ENCODE measurements at places on chromosomes 11 and 22.
A peak's percentile ranks its signal among the peaks of the same experiment; 100 is the strongest.

GRCh38 chr11:110613197-110613918 is 98.9 kb downstream of the ARHGAP20 start:
- no peak for DNase-seq

DNA sequence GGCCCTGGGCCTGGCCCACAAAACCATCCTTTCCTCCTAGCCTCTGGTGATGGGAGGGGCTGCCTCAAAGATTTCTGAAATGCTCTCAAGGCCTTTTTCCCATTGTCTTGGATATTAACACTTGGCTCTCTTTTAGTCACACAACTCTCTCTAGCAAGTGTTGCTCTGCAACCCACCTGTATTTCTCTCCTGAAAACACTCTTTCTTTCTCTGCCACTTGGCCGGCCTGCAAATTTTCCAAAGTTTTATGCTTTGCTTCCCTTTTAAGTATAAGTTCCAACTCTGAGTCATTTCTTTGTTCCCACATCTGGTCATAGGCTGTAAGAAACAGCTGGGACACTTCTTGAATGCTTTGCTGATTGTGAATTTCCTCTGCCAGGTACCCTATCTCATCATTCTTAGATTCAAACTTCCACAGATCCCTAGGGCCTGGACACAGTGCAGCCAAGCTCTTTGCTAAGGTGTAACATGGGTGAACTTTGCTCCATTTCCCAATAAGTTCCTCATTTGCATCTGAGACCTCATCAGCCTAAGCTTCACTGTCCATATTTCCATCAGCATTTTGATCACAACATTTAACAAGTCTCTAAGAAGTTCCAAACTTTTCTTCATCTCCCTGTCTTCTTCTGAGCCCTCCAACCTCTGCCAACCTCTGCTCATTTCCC is 93.8 kb downstream of the TRIM29 start:
- no peak for DNase-seq

- no peak for DNase-seq
Observed at GRCh38 chr22:47810505-47811500, 1048.4 kb downstream of the TBC1D22A start.

DNA sequence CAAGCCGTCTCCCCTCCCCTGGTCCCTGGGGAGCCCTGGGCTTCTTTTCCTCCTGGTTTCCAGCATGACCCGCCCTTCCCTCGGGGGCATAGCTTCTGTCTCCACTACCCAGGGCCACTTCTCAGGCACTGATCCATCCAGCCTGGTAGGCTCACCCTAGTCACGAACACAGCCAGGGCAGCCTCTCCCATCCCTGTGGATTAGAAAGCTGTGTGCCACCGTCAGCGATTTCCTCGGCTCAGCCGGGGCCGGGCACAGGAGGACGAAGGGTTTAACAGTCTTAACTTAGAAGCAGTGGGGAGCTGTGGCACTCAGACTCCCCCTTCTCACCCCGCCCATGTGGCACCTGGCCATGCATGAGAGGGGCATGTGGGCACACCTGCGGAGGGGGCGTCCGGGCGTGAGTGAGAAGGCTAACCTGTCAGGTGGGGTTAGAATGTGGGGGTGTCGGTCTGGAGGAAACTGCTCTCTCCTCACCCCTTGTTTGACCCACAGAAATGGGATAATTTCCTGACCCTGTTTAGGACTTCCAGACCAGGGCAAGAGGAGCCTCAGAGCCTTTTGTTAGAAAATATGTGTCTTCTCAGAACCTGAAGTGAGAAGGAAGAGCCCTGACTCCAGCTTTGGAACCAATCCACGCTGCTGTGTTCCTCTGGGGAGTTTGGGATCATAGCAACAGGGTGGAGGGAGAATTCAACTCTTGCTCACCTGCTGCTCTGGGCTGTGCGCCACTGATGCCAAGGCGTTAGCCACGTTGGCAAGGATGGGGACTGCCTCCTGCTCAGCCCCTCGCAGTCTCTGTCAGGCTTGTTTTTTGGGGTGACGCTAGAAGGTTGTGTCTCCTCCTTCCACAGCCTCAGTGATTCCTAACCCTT is 14.6 kb downstream of the GLB1L2 start:
- no peak for DNase-seq

- DNase-seq, result no peak
Observed at GRCh38 chr22:27755521-27756211, 45.9 kb downstream of the MN1 start.

- DNase-seq, result no peak
Observed at GRCh38 chr11:1181420-1181819, 23.7 kb downstream of the MUC5AC start.

DNA sequence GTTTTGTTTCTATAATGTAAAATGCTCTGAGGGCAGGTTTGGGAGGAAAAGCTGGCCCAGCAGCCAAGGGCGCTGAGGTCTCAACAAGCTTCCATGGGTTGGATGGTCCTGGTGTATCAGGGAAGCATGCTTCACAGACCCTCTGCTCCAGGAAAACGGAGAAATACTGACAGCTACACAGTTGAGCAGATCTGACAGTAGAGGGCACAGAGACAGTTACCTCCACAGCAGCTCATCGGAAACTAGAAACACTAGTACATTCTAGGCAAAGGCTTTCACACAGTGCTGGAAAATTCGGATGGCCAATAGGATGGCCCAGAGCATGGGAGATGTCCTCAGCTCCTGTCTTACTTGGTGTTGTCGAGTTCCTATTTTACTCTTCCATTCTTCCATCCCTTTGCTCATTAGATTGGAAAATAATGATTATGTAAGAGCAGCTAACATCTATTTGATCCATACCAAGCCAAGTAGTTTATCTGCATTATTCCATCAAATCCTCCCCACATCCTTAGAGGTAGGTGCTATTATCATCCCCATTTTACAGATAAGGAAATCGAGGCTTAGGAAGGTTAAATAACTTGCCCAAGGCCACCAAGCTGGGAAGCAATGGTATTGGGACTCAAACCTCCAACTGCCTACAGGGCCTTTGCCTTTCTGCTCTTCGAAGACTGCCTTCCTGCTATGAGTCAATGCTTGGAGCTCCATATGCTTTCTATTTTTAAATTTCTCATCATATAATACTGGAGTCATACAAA is 28.3 kb downstream of the LMO2 start:
- DNase-seq, result no peak

GRCh38 chr22:25027043-25027906 is 74.8 kb downstream of the KIAA1671 start:
- DNase-seq, result no peak

GRCh38 chr22:28742562-28742962 is 723 bp downstream of the HSCB start:
- DNase-seq, result no peak

GRCh38 chr22:47629273-47629711 is 866.8 kb downstream of the TBC1D22A start:
- DNase-seq, result no peak

DNA sequence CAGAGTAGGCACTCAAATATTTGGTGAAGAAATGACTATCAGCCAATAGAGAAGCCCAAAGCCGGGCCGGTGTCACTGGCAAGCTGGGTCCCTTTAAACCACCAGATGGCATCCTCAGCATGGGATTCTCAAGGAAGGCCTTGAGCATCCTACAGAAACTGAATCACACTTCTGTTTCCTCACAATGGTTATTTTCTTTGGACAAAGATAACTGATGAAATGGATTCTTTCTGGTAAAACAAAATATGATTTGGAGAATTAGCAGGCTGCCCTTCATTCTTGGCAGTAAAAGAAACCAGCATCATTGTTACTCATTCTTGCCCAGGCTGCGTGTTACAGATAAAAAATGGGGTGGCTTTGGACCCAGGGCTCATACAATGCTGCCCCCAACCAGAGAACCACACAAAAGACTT is 30.3 kb upstream of the ASPHD2 start:
- no peak for DNase-seq

GRCh38 chr11:118212781-118213191 is 12.0 kb downstream of the JAML start:
- DNase-seq, result no peak

DNA sequence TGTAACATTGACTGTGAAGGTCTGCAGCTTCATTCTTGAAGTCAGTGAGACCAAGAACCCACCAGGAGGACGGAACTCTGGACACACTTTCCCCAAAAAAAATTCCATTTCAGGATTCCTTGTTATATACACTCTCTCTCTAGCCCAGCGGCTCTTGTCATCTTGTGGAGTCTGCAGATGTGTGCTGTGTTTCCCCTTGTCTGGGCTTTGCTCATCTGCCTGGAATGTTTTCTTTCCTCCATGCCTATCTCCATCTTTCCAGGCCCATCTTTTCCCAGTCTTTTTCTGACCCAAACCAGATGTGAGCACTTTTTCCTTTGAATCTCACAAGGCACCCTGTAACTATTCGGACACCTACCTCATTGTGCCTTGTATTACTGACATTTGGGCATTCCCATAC is 5.1 kb upstream of the DRG1 start:
- DNase-seq, result no peak

DNA sequence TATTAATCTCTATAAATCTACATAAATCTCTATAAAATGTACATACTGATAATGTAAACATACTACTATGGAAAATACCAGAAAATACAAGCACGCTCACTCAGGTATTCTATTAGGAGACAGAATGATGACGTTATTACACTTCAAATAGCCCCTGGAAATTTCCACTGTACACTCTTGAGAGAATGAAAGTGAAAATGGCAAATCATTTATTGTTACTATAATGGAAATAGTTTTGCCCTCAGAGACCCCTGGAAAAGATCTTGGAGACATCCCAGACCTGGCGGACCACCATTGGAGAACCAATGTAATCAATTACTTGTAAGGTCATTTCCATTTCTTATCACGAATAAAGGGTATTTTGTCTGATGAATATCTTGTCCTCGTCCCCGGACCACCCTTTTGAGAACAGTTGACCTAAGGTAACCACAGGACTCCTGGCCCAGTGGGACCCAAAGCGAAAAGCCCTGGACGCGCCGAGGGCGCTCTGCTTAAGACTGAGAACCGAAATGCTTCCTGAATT is 509 bp upstream of the PRRG4 start:
- DNase-seq, result no peak

DNA sequence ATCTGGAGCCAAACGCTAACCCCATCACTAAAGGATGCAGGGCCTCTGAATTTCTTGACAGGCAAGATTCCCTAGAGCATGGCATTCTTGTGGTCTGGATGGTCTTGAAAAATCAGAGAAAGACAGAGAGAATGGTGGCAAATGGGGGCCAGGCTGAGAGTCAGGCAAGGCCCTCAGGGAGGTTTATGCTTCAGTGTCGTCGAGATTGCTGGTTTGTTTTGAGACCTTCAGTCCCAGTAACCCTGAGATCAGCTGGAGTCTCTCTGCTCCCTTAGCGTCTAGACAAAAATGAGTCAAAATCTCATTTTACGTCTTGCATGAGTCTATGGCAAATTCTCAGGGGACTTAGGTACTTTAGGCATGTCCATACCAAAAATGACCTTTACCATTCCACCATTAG is 539.3 kb downstream of the SOX6 start:
- no peak for DNase-seq

- no peak for DNase-seq
Observed at GRCh38 chr11:27370374-27370773, 7.4 kb upstream of the CCDC34 start.

DNA sequence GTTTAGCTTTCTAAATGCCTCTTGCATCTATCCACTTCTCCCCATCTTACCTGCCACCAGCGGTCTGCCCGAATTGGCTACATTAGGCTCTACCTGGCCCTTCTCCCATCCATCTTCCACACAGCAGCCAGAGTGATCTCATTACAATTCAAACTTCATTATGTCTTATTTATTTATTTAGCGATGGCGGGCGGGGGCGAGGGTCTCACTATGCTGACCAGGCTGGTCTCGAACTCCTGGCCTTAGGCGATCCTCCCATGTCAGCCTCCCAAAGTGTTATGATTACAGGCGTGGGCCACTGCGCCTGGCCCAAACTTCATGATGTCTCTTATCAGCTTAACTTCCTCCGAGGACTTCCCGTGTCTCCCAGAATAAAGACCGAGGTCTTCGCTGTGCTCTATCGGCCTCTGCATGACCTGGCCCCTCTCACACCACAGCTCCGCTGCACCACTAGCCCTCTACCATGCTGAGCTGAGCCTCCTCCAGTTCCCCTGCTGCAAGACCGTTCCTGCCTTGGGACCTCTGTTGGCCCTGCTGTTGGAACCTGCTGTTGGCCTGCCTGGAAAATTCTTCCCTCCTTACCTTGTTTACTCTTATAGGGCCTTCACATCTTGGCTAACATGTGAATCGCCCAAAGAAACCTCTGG is 870 bp upstream of the CTTN start:
- no peak for DNase-seq

DNA sequence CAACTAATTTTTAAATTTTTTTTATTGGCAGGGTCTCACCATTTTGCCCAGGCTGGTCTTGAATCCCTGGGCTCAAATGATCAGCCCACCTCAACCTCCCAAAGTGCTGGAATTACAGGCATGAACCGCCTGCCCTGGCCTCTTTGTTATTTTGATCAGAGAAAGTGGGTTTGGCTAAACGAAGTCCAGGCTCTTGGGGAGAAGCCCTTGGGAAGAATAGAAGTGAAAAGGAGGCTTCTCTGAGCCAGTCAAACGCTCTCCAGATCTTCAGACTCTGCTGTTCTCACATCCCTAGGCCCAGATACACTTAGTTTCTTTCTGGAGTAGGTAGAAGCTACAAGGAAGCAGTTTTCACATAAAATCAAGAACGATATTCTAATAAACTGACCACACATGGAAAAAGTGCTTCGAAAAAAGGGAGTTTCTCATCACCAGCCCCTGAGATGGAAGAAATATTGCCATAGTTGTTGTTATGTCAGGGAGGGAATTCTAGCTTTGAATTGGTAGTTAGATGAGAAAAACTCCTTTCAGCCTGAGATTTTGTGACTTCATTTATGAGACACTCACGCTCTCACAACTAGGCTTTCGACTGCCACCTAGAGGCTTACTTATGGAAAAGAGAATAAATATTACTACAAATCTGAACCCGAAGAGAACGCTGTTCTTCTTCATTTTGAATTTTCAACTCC is 41.7 kb upstream of the AQP11 start:
- peak; percentile 40 for DNase-seq

DNA sequence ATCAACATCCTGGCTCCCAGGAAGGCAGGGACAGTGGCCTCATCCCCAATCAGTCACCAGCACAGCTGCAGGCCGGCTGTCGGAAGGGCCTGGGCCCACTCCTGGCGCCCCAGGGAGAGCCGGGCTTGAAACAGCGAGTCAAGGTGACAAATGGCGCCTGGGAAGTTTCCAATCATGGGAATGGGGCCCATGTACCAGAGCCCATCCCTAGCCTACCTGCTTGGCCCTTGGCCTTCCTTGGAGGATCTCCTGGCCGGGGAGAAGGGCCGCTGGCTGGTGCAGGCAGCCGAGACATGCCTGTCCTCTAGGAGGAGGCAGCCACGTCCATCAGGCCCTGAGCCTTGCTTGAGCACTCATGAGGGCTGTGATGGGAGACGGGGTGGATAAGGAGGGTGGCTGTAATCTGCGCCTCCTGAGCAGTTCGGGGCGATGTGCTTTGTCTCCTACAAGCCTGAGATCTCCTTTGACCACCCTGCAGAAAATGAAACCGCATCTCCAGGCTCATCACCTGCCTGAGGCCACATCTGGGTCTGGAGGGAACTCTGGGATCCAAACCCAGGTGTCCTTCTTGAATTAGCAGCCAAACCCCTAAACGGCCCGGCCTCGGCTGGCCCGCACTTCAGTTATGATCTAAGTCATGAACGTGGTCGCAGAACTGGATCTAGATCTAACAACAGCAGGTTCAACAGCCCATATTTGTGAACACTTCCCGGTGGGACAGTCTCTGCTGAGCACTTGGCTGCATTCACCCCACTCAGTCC is 862.0 kb downstream of the TBC1D22A start:
- no peak for DNase-seq
